Effector memory CD4-positive, alpha-beta T cell (primary cell): ENCODE measurements at places on chromosomes 6 and 20.

DNA sequence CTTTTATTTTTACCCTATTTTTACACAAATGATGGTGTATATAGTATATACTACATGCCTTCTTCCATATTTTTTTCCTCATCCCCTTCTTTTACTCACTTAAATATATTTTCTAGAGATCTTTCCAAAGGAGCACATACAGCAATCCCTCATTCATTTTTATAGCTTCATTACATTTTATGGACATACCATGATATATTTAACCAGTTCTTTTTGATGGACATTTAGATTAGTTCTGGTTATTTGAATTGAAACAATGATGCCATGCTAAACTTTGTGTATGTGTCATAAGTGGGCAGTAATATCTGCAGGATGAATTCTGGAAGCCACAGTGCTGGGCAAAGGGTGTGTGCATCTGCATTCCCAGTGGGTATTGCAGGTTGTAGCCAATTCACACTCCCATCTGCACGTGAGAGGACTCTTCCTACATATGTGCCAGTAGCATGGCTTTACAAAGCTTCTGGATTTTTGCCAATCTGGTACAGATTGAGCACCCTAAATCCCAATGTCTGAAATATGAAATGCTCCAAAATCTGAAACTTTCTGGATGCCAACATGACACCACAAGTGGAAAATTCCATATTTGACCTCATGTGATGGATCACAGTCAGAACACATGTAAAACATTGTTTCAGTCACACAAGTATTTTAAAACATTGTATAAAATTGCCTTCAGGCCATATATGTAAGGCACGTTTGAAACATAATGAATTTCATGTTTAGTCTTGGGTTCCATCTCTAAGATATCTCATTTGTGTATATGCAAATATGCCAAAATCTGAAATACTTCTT is 127.2 kb downstream of the ARID1B start:
- DNase-seq = no peak

GRCh38 chr6:15487262-15487661 is 175.6 kb downstream of the DTNBP1 start:
- no peak for DNase-seq

DNA sequence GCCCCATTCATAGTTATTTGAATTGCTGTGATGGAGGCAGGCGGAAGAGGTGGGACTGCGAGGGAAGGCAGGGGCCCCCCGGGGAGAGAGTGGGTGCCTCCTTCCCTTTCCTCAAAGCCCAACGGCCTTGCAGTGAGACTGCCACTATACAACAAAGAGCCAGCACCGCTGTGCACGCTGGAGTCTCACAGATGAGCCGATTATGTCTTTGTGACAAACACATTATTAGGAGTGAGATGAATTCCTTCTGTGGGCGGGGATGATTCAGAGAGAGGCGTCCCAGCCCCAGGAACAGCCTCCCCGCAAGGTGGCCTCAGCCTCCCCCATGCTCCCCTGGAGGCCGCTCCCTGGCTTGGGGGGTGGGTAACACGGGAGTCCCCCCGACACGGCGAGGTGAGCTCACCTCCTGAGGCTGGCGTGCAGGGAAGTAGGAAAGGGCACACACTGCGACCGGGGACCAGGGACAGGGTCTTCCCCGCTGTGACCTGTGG is 26.7 kb downstream of the NTSR1 start:
- no peak for DNase-seq

GRCh38 chr20:9353916-9354276 is 160.5 kb upstream of the LAMP5 start:
- no peak for DNase-seq

- DNase-seq = no peak
Observed at GRCh38 chr6:9890469-9890868, 524.4 kb downstream of the TFAP2A start.

DNA sequence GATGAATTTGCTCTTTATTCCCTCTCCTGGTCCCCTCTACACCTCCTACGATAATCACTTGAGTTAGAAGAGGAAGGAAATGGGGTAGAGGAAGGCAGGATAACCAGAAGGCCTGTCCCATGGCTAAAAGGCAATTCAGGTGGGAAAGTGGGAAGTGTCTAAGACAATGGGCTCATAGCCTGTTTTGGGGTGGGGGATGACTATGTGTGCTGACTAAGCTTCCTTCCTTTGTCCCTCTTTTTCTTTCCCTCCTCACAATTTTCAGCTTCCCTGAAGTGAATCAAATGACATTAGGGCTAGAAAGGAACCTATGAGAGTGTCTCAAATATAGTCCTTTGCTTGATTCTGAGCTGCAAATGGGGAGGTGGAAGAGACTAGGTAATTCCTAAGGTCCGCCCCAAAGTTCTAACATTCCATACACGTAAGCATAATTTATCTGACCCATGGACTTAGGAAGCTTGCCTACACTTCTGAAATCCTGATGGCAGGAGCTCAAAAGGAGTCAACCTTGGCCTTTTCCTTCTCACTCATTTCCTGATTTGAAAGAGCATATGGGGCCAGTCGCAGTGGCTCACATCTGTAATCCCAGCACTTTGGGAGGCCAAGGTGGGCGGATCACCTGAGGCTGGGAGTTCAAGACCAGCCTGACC is 24.3 kb downstream of the EDEM2 start:
- DNase-seq = no peak

DNA sequence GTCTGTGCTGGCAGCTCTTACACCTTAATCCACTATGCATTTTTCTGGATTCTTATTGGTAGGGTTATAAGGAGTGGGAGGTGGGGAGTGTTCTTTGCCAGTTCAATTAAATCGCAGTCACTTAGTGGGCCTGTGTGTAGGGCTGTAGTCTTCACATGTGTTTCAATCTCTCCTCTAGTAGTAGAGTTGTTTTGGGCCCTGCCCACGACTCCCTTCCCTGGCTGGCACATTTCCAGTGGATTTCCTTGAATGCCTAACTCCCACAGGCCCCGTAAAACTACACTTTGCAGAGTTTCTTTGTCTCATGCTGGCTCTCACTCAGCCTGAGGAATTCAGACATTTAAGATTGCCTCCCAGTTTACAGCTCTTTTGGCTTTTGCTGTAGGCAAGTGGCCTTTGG is 414.0 kb upstream of the OPRM1 start:
- DNase-seq = no peak

DNA sequence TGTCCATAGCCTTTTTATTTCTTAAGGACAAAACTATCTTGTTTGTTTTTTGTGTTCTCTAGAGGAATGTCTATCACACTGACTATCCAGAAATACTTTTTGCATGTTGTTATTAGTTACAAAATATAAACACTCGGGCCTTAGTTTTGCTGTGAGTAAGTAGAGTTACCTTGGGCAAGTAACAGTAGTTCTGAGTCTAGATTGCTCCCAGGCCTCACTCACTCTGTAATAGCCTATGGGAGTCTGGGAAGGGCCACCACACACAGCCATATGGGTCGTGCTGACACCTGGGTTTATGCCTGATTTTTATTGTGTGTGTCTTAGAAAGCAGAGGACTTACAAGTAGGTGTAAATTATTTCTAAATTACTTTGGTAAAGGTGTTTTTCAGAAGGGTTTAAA is 185.8 kb downstream of the TMEM242 start:
- DNase-seq = no peak
